ENCODE measurements at places on chromosomes 6 and 20. TPM values are rescaled to one million over a fixed set of nuclear protein-coding genes. Genes with fewer than 3 reads are reported as not detected.

The LST1 gene
- not detected for total RNA-seq

The BNIP5 gene
- not detected for total RNA-seq

The SLC35B2 gene
- 203 TPM for total RNA-seq

The VGLL2 gene
- not detected for total RNA-seq

The MYLK2 gene
- total RNA-seq = not detected

The RANBP9 gene
- total RNA-seq = 27.6 TPM

The HLA-DPA1 gene
- total RNA-seq = not detected
